ENCODE measurements at places on chromosomes 4 and X.

DNA sequence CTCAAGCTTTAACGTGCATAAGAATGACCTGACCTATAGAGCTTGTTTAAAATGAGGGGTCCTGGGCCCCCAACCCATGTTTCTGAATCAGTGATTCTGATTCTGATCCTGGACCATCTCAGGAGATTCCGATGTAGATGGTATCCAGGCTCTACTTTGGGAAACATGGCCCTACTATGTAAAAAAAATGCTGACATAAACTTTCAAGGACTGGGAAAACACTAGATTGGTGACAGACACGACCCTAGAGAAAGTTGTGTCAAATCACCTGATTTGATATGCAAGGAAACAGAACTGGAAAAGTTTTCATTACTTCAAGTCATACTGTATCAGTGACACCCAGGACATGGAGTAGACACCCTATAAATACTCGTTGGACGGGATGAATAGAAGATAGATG lies 328.5 kb downstream of the HNRNPD start:
- DNase-seq: no peak

DNA sequence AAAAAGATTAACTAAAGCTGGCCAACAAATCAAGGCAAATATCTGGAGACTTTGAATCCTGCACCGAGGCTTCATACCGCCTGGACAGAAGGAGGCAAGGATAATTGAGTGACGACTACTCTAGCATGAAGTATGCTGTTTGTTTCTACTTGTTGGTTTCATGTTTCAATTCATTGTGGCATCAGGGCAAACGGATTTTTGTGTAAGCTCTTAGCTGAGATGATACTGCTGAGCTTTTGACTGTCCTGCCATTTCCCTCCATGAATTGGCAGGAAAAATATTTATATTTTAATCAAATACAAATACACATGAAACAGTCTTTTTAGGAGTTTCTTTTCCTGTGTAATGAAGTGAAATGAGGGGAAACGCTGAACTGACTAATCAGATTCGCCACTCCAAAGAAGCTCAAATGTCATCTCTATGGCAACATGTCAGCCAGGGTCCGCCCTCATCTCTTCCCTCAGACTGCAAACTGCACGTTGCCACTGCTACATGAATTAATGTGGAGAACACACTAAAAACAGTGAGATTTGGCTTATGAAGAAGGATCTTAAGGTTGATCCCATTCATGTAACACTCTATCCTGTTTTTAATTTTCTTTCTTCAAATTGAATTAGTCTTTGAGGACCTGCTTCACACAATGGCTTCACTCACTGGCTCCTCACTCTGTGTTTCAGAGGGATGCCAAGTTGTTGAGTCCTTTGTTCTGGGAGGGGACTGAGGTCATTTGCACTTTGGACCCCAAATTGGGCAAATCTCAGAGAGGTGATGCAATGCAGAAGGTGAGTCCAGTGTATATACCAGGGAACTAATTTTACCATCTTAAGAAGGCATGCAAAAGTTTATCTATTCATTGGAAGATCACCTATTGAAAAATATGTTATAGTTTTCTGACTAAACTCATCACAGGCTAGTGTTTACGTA lies 149.6 kb upstream of the MID1 start:
- DNase-seq: no peak

- DNase-seq: no peak
Measured at GRCh38 chrX:77788050-77788449, 2.0 kb upstream of the ATRX start.

GRCh38 chr4:180655886-180656285 lies 1587.3 kb upstream of the TENM3 start:
- DNase-seq: no peak

Measured in skeletal muscle cell (primary cell).